T-cell (primary cell): ENCODE measurements at places on chromosomes 16 and 17. TPM values are rescaled to one million over a fixed set of nuclear protein-coding genes. Genes with fewer than 3 reads are reported as not detected.

DNA sequence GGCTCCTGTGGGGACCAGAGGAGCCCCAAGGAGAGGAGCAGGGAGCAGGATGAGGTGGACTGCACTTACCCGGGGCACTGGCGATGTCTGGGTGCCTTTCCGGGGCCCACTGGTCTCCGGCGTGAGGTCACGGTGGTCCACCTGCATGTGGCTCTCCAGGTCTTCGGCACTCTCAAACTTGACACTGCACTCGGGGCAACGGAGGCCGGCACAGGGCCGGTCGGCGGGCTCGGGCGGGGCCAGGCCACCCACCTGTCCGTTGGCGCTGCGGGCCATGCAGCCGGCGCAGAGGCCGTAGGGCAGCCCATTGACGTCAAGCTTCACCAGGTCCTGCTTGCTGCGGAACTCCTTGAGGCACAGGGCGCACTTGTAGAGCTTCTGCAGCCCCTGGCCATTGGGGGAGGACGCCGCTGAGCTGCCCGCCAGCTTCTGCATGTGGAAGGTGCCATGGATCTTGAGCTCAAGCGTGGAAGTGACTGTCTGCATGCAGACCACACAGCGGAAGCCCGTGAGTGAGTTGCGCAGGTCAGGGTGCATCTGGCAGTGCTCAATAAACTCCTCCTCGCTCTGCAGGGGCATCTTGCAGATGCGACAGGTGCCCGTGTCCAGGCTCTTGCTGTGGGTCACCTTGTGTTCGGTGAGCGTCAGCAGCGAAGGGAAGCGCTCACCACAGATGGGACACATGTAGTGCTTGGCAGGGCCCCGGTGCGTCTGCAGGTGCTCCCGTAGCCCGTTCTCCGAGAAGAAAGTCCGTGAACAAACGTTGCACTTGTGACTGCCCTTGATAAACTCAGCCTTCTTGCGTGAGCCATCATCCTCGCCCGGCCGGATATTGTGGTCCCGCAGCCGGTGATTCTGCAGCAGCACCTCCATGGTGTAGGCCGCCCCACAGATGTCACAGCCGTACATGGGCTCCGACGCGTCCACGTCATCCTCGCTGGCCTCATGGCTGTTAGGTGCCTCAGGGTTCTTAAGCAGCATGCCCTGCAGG lies 220.0 kb downstream of the ZNF423 start:
- no peaks in the 10 kb centered on the region for H3K36me3 ChIP-seq
- no peaks in the 10 kb centered on the region for H3K4me1 ChIP-seq

- H3K27ac ChIP-seq = no peak overlapping the region
- no peak overlapping the region for H3K4me3 ChIP-seq
- no peaks in the 10 kb centered on the region for H3K4me1 ChIP-seq
Observed at GRCh38 chr17:55437159-55437605, 15.5 kb upstream of the MMD start.

- no peak for DNase-seq
- H3K4me1 ChIP-seq = no peaks in the 10 kb centered on the region
- no peaks in the 10 kb centered on the region for H3K27me3 ChIP-seq
- no peaks in the 10 kb centered on the region for H3K36me3 ChIP-seq
- H3K27ac ChIP-seq = no peak overlapping the region
Observed at GRCh38 chr16:86858501-86858900, 280.2 kb downstream of the FOXL1 start.

GRCh38 chr16:15509593-15510535 lies 75.5 kb downstream of the BMERB1 start:
- no peak overlapping the region for H3K27ac ChIP-seq
- H3K4me3 ChIP-seq = no peak overlapping the region
- peaks cover 9% of the 10 kb centered on the region for H3K27me3 ChIP-seq
- H3K36me3 ChIP-seq = no peaks in the 10 kb centered on the region
- no peaks in the 10 kb centered on the region for H3K4me1 ChIP-seq

GRCh38 chr17:81484195-81484979 lies 28.2 kb downstream of the ACTG1 start:
- no peaks in the 10 kb centered on the region for H3K27me3 ChIP-seq
- DNase-seq = peak; percentile 78
- H3K36me3 ChIP-seq = no peaks in the 10 kb centered on the region
- H3K4me3 ChIP-seq = peak overlapping the region; percentile 34
- no peak overlapping the region for H3K27ac ChIP-seq

- no peaks in the 10 kb centered on the region for H3K36me3 ChIP-seq
- no peaks in the 10 kb centered on the region for H3K4me1 ChIP-seq
- H3K27ac ChIP-seq = no peak overlapping the region
- H3K4me3 ChIP-seq = no peak overlapping the region
- no peak for DNase-seq
Observed at GRCh38 chr16:35182043-35182677, 1722.7 kb downstream of the TP53TG3F start.

- no peaks in the 10 kb centered on the region for H3K27me3 ChIP-seq
- no peak overlapping the region for H3K4me3 ChIP-seq
- no peak for DNase-seq
- no peak overlapping the region for H3K27ac ChIP-seq
Observed at GRCh38 chr16:81466356-81466980, 21.9 kb downstream of the CMIP start.

DNA sequence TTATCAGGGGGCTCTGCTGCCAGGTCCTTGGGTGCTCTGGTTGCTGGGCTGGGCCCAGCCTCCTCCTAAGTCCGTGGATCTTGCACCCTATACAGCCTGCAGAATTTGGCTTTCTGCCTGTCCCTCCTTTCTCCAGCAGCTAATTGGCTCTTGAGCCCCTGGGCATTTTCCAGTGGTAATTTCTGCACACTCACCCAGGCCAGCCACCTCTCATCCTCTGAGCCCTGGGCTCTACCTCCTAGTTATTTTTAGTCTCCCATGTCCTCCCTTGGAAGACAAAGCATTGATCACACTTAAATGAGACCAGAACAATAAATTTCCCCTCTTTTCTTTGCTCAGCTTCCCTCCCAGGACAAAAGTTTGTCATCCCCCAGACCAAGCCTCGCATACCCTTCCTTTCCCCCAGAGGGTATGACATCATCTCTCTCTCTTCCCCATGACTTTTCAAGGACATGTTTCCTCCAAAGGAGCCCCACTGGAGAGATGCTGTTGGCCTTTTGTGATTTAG lies 38.1 kb downstream of the C17orf75 start:
- no peak overlapping the region for H3K4me3 ChIP-seq
- no peaks in the 10 kb centered on the region for H3K4me1 ChIP-seq
- H3K27me3 ChIP-seq = peaks cover 5% of the 10 kb centered on the region

DNA sequence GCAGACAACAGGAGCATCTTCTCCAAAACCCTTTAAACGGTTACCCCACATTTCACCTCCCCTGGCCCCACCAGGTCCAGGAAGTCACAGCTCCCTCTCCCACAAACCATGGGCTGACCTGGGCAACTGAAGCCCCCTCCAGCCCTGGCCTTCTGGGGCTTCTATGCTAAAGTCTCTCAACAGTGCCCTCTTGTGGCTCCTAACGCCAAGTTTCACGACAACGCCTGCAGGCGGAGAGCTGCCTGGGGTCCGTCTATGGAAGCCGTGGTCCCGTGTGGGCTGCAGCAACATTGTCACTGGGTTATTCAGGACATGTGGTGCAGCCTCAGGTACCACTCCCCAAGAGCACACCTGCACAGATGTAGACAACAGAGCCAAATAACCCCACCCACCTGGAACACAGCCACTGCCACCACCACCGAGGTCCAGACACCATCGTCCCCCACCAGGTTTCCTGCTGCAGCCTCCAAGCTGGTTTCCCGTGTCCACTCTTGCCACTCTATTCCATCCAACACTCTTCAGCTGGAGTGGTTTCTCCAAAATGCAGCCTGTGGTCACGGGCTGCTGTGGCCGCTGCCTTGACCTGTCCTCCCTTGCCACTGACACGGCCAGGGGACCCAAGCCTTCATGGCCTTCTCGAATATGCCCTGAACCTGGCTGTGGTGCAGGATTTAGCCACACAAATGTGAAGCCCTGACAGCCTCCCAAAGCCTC lies 19.1 kb downstream of the C16orf95 start:
- H3K4me3 ChIP-seq = no peak overlapping the region
- H3K27ac ChIP-seq = no peak overlapping the region
- DNase-seq = peak; percentile 16
- H3K4me1 ChIP-seq = no peaks in the 10 kb centered on the region
- H3K36me3 ChIP-seq = no peaks in the 10 kb centered on the region

GRCh38 chr16:66947302-66948065 lies 12.2 kb downstream of the CES2 start:
- H3K4me3 ChIP-seq = peak overlapping the region; percentile 79
- peaks cover 7% of the 10 kb centered on the region for H3K27me3 ChIP-seq
- H3K36me3 ChIP-seq = peaks cover 11% of the 10 kb centered on the region
- DNase-seq = peak; percentile 67
- peaks cover 5% of the 10 kb centered on the region for H3K4me1 ChIP-seq

DNA sequence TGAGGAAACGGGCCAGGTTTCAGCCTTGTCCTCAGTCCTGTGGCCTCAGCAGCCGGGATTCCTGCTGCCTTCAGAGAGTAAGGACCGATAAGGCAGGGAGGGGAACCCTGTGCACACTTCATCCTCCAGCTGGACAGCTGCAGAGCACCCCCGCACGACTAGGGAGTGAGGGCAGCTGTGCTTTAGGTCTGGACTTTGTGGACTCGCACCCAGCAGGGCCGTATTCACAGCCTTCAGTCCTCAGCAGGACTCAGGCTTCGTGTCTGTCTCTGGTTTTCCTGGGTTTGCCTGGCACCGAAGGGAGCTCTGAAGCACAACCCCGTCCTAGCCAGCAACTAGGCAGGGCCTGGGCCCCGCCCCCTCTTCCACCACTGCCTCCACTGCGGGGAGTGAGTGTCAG lies 45.8 kb upstream of the CACNG5 start:
- no peak overlapping the region for H3K4me3 ChIP-seq
- no peak for DNase-seq
- no peak overlapping the region for H3K27ac ChIP-seq
- H3K4me1 ChIP-seq = no peaks in the 10 kb centered on the region
- peaks cover 6% of the 10 kb centered on the region for H3K36me3 ChIP-seq

- H3K4me1 ChIP-seq = peaks cover 15% of the 10 kb centered on the region
- no peaks in the 10 kb centered on the region for H3K36me3 ChIP-seq
- no peak for DNase-seq
- no peaks in the 10 kb centered on the region for H3K27me3 ChIP-seq
Observed at GRCh38 chr17:81298991-81299738, 4.1 kb upstream of the SLC38A10 start.

- H3K27ac ChIP-seq = no peak overlapping the region
- DNase-seq = no peak
- no peak overlapping the region for H3K4me3 ChIP-seq
- no peaks in the 10 kb centered on the region for H3K36me3 ChIP-seq
- no peaks in the 10 kb centered on the region for H3K27me3 ChIP-seq
Observed at GRCh38 chr16:83231729-83232128, 576.0 kb upstream of the HSBP1 start.

- no peak for DNase-seq
- peaks cover 49% of the 10 kb centered on the region for H3K4me1 ChIP-seq
- H3K27me3 ChIP-seq = no peaks in the 10 kb centered on the region
- no peaks in the 10 kb centered on the region for H3K36me3 ChIP-seq
- H3K4me3 ChIP-seq = no peak overlapping the region
Observed at GRCh38 chr17:41917192-41917591, 1.6 kb downstream of the ACLY start.

- H3K4me1 ChIP-seq = no peaks in the 10 kb centered on the region
- peak; percentile 40 for DNase-seq
Observed at GRCh38 chr16:27355610-27356009, 41.8 kb downstream of the IL4R start.

DNA sequence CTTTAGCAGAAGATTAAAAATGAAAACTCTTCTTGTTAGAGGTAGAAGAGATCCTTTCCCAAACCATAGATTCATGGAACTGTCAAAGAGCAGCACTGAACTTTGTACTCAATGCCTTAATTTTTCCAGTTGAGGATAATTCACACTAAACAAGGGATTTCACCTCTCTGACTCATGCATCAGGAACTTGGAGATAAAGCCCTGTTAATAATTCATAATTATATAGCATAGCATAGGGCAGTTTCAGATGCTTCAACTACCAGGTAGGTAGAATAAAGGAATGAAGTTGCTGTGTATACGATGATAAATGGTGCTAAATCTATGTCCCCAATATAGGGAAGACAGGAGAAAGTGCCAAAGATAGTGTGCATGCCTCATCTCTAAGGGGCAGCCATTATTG lies 450.4 kb downstream of the MAF start:
- H3K36me3 ChIP-seq = no peaks in the 10 kb centered on the region
- no peaks in the 10 kb centered on the region for H3K4me1 ChIP-seq
- no peaks in the 10 kb centered on the region for H3K27me3 ChIP-seq
- DNase-seq = no peak
- no peak overlapping the region for H3K4me3 ChIP-seq
- no peak overlapping the region for H3K27ac ChIP-seq

DNA sequence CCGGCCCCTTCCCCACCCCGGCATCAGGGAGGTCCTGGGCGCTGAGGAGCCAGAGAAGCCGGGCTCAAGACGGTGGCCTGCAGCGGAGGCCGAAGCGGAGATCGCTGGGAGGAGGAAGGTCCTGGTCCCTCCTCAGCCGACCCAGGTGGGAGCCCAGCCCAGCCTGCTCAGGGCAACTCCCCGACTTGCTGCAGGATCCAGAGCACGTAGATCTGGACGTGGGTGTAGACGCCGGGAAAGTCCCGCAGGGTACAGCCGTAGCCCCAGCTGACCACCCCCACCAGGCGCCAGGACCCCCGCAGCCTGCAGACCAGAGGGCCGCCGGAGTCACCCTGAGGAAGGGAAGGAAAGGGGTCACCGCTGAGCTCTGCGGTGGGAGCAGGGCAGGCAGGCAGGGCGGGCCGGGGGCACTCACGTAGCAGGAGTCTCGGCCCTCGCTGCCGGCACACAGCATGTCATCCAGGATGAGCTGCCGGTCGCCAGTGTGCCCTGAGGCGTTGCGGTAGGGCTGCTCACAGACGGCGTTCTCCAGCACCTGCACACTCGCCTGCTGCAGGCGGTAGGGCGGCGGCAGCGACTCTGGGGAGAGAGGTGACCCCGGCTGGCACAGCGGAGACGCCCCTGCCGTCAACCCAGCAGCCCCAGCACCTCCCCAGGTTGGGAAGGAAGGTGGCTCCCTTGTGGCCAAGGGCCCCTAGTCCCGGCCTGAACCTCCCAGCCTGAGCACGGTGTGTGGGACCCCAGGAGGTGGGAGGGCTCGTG lies 5.4 kb downstream of the TPSD1 start:
- no peak overlapping the region for H3K4me3 ChIP-seq
- H3K27me3 ChIP-seq = peaks cover 73% of the 10 kb centered on the region
- no peak overlapping the region for H3K27ac ChIP-seq
- H3K36me3 ChIP-seq = no peaks in the 10 kb centered on the region
- no peak for DNase-seq
- H3K4me1 ChIP-seq = peaks cover 10% of the 10 kb centered on the region

GRCh38 chr16:2905988-2906387 lies 5.7 kb upstream of the FLYWCH1 start:
- peaks cover 2% of the 10 kb centered on the region for H3K27me3 ChIP-seq
- peak overlapping the region; percentile 32 for H3K27ac ChIP-seq
- no peaks in the 10 kb centered on the region for H3K36me3 ChIP-seq
- H3K4me3 ChIP-seq = peak overlapping the region; percentile 20
- no peak for DNase-seq

Gene BFAR
- 36.6 TPM for total RNA-seq

Gene NACA2
- not detected for total RNA-seq

Gene TBC1D3B
- total RNA-seq = 13.7 TPM

Gene RNF157
- total RNA-seq = 61.9 TPM

Gene SOST
- not detected for total RNA-seq

Gene PDK2
- 37.2 TPM for total RNA-seq

Gene CLDN9
- total RNA-seq = 0.16 TPM

Gene FBXO39
- 0.51 TPM for total RNA-seq
